Stimulated activated CD8-positive, alpha-beta memory T cell treated with anti-CD3 and anti-CD28 coated beads, Interleukin-4, amount 100 ng/mL, for 48 hours (primary cell): ENCODE measurements at places on chromosomes 3 and 15.

- no peak for DNase-seq
Observed at GRCh38 chr15:71496336-71496955, 313.9 kb upstream of the NR2E3 start.

DNA sequence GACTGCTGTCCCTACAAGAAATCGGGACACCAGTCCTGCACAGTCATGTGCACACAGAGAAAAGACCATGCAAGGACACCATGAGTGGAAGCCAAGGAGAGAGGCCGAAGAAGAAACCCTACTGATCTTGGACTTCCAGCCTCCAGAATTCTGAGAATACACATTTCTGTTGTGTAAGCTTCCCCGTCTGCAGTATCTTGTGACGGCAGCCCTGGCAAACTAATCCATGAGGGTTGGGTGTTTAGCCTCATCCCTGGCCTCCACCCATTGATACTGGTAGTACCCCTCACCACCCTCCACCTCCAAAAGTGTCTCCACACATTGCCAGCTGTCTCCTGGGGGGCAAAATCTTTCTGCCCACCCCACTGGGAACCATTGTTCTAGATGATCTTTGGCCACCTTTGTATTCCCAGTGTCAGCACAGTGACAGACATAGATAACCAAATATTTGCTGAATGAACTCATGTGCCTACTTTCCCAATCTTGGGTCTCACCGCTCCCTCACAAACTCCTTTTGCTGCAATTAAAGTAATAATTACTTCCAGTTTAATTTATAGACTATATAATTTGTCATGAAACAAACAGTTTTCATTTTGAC is 83.8 kb downstream of the RAD18 start:
- no peak for DNase-seq

GRCh38 chr3:90080988-90081387 is 973.6 kb downstream of the EPHA3 start:
- no peak for DNase-seq

GRCh38 chr3:65048151-65048550 is 360.4 kb upstream of the ADAMTS9 start:
- DNase-seq = no peak
